NCI-H1436 (cell line): ENCODE measurements at places on chromosomes 7 and 10.

DNA sequence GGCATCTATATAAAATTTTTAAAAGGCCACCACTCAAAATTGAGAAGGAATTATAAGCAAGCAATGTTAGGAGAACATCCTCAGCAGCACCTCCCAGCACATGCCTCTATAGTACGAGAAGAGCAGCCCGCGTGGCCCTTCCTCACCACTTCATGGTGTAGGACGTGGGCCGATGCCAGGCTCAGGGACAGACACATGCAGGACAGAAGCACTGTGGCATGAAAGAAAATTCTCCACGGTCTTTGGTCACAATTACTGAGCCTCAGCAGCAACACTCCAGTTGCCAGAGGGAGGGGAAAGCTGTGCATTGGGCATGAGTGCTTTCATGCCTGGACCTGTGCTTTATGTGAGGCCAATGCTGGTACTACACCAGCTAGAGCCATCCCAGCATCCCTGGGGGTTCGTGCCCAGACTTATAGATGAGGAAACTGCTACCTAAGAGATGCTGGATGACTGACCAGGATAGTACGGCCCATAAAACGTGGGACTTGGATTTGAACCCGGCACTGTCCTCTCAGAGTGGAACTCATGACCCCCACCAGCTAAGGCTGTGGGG, 164.7 kb downstream of the ADAM12 start:
- no peak for DNase-seq

GRCh38 chr7:78253850-78254725, 455.5 kb downstream of the PHTF2 start:
- no peak for DNase-seq

GRCh38 chr7:67821116-67821515, 824.5 kb downstream of the TYW1 start:
- DNase-seq: no peak

DNA sequence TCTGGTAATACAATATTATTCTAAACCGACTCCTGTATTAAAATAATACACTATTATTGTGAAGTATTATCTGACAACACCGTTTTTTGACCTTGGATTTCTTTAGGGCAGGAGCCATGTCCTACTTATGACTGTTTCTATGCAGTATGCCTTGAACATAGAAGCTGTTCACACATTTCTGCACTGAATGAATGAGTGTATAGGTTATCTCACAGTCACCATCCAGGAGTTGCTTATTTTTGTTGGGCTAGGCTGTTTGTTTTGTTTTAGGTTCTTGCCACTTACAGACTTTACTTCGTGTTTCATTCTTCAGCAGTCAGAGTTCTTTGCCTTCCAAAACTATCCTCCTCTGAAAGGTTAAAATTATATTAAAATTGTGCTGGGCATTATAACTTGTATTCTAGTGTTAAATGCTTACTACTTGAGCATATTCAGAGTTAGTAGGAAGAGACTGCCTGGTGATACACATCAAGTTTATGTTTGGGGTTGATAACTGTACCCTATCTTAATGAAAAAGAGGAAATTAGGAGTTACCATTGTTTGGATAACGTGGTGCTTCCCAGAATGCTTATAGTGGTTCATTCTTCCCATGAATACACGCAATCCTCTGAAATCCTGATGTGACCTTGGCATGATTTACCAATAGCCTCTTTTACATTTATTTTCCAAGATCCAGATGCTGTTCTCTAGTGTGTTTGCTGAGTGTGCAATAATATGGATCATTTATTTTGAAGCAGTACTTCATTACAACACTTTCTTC, 1.7 kb downstream of the RALA start:
- DNase-seq: no peak

DNA sequence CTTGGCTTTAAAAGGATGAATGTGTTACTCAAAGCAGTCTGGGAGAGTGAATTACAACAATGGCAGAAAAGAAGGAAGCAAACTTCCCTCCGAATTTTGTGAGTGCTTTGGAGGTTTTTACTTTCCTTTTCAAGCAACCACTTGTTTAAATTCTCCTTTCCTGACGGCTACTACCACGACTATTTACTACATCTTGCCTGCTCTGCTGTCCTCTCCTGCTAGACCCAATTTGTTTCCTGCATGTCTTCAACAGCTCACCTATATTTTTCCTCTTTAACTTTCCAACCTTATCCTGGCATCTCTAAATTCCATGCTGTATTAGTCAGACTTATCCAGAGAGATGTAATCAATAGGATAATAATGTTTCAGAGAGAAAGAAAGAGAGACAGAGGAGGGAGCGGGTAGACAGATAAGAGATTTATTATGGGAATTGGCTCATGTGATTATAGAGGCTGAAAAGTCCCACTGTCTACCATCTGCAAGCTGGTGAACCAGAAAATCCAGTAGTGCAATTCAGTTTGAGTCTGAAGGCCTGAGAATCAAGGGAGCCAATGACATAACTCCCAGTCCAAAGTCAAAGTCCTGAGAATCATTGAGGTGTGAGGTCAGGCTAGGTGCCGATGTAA, 42.8 kb upstream of the SLC13A1 start:
- DNase-seq: no peak

GRCh38 chr10:110775020-110775375, 96.7 kb upstream of the PDCD4 start:
- DNase-seq: no peak

- no peak for DNase-seq
These were observed 86.4 kb downstream of the PRPF18 start for GRCh38 chr10:13673156-13673555.

DNA sequence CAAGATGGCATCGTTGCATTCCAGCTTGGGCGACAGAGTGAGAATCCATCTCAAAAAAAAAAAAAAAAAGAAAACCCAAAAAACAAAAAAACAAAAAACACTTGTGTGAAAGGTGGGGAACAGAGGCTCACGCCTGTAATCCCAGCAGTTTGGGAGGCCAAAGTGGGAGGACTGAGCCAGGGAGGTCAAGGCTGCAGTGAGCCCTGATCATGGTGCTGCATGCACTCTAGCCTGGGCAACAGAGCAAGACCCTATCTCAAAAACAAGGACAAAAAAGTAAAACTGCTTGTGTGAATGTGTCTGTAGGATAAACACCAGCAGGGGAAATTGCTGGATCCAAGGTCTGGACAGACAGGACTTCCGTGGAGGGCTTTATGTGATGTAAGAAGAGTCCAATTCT, 4.5 kb downstream of the PAOX start:
- DNase-seq: no peak

DNA sequence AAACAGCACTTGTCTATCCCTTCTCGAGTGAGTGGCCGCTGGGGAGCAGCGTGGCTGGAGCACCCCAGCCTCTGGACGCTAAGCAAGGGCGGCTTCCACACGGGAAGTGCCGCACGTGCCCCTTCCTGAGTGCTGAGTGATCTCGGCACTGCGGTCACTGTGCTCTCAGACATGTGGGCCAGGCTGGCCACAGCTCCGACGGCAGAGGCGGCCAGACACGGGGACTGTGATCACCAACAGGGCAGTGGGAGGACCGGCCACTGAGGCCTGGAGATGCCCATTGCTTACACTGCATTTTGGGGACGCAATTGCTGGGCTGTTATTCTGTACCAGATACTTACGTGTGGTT, 7.0 kb downstream of the ECHS1 start:
- no peak for DNase-seq

DNA sequence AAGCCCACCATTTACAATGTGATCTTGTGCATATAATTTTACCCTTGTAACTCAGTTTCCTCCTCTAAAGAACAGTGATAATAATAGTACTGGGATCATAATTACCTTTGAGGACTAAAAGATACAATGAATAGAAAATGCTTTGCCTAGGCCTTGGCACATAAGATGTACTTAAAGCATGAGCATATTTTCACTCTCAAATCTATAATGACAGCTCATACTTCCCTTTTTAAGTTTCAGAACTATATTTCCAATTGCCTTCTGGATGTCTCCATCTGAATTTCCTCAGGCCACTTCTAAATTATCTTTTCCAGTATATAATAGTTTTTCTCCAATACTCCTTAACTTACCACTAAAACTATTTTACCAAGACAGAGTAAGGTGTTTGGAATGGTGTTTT, 13.3 kb upstream of the ITGB8 start:
- no peak for DNase-seq

DNA sequence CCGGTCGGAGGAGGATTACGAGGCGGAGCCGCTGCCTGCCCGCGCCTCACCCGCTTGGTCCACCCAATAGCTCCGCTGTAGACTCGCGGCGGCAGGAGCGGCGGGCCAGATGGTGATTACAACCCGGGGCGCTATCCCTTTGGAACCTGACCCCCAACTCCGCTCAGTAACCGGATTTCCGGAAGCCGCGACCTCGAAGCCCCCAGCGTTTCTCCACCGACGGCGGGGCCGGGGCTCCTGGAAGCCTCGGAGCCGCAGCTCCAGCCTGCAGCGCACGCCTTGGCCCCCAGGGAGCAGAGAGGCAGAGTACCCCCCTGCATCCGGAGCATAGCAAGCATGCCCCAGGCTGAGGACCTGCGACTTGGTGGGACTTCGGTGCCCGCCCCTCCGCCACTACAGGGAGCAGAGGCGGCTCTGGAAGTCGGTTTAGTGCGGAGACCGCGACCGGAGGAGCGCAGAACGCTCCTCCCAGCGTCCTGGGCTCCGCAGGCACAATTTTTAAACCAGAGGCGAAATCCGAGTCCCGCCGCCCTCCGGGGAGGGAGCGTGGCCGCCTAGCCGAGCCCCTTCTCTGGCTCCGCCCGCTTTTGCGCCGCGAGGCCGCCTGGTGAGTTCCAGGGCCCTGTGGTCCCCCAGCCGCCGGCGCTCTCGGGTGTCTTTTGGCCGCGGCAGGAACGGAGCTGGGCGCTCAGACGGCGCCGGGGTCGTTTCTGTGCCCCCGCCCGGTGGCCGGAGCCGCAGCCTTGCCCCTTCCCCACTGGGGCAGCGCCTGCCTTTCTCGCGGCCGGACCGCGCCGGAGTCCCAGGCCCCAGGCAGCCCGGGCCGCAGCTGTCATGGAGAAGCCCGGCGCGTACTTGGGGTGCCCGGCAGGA, 28.2 kb upstream of the BMS1 start:
- no peak for DNase-seq

DNA sequence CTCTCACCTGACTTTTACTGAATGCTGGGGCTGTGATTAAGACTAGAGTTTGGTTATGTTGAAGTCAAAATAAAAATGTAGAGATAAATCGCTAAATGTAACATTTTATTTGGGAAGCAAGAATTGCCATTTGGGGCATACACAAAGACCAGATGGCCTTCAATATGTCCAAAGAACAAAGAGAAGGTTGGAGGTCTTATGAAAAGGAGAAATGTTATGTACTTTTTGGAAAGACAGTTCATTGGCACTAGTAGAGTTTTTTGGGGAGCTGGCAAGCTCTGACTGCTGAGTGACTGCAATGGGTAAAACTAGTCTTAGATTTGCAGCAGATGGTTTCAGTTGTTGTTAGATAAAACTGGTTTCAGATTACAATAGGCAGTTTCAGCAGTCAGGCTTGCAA, 35.6 kb upstream of the GALNT17 start:
- DNase-seq: no peak

GRCh38 chr10:125694883-125695282, 11.9 kb upstream of the TEX36 start:
- DNase-seq: no peak

- DNase-seq: no peak
These were observed 162.7 kb downstream of the AVL9 start for GRCh38 chr7:32658034-32658433.

DNA sequence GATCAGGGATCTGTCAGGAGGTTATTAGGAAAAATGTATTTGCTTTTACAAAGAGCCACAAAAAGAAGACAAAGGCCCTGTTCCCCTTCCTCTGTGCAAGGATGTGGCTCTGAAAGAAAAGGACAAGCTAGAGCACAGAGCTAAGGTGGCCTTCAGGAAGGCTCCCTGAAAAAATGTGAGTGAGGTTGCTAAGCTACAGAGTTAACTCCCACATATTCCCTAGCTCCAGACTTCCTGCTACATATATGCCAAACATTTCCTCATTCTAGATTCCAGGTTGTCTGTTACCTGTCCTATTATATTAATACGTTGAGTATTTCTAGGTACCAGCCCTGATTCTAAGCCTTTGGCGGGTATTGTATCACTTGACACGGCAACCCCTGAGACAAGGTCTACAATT, 369.0 kb downstream of the PARD3 start:
- DNase-seq: no peak

GRCh38 chr7:78434281-78434680, 635.7 kb downstream of the PHTF2 start:
- DNase-seq: no peak

- DNase-seq: no peak
These were observed 90.8 kb downstream of the KIF20B start for GRCh38 chr10:89792187-89792586.

DNA sequence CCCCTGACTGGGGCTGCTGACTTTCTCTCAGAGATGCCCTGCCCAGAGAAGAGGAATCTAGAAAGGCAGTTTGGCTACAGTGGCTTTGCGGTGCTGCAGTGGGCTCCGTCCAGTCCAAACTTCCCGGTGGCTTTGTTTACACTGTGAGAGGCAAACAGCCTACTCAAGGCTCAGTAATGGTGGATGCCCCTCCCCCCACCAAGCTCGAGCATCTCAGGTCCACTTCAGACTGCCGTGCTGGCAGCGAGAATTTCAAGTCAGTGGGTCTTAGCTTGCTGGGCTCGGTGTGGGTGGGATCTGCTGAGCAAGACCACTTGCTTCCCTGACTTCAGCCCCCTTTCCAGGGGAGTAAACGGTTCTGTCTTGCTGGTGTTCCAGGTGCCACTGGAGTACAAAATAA, 734.5 kb upstream of the LRRN3 start:
- DNase-seq: no peak

DNA sequence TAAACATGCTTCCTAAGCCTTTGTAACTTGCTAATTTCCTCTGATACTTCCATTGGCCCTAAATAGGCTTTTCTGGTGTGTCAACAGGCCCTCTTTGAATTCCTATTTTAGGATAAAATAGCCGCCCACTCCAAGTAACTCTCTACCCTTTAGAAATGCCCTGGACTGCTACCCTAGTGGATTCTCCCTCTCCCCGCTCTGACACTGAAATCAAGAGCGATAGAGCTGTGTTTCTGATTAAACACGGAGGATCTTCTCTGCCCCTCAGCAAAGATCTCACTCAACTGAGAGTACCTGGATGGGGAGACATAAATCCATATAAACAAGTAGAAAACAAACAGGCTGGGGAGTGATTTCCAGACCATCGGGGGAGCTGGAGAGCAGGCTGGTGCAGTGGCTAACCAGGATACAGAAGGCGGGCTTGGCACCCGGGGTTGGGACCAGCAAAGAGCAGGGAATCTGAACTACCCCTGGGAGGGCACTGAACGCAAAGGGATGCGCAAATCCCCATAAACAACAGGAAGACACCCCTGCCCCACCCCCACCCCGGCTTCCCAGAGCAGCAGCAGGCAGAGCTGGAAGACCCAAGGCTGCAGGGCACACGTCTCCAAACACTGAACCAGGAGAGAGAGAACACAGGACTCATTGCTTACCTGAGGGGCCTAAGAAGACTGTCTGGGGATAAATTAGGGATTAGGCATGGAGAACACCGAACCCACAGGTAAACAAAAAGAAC, 2.5 kb downstream of the ASB13 start:
- no peak for DNase-seq

- no peak for DNase-seq
These were observed 953.9 kb downstream of the TYW1 start for GRCh38 chr7:67950321-67951083.

- no peak for DNase-seq
These were observed 21.2 kb downstream of the INPP5A start for GRCh38 chr10:132558516-132559413.

GRCh38 chr7:158508802-158509385, 78.7 kb downstream of the PTPRN2 start:
- DNase-seq: no peak

- DNase-seq: no peak
These were observed 1.3 kb upstream of the FAM3C start for GRCh38 chr7:121397361-121397760.
